ENCODE measurements at places on chromosomes 6 and 20.

DNA sequence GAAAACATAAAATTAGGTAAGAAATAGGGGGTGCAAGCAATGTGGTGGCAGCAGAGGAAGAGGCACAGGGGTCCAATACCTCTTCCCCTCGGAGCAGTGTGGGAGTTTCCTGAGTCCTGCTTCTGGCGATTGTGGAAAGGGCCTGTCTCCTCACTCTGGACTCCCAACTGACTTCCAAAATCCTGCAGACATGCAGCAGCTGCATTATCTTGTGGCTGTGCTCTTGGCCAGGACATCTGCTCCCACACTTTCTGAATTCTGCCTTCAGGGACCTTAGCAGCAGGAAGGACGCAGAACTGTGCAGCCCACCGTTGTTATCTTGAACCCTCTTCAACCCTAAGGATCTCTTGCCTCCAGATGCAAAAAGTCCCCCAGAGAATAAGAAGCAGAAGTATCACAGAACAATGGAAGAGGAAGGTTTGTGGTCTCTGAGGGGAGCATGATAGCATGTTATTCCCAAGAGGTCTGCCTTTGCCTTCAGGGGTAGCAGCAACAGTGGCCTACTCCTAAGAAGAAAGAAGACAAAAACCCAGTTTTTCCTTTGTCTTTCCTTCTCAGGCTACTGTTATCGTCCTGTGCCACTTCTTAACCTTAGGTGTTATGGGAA, 102.5 kb upstream of the EMILIN3 start:
- DNase-seq: no peak

DNA sequence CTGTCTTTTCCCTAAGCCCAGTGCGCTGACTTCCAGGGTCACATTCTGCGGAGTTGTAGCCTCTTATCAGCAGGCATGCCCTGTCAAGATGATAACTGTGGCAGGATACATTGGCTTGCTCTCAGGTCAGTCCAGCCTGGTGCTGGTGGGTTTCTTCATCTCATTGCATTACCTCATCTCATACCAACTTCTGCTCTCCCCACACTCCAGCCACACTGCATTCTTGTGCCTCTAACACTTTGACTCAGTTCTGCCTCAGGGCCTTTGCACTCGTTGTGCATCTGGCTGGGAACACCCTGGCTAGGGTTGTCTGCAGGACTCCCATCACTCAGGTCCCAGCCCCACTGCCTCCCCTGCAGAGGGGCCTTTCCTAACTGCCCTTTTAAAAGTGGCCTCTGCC, 110.3 kb upstream of the BACH2 start:
- DNase-seq: no peak

DNA sequence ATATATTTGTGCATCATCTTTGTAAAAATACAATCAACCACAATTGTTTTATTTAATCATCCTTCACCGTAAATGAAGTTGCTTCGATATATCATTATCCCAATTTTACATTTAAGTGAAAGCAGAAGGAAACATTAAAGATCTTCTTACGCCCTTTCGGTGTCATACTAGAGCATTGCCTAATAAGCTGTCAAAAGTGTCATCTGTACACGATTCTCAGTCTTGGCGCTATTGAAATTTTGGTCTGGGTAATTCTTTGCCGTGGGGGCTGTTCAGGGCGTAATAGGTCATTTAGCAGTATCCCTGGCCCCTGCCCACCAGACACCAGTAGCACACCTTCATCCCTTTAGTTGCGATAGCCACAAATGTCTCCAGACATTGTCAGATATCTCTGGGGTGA, 40.4 kb upstream of the TMEM170B start:
- DNase-seq: no peak

DNA sequence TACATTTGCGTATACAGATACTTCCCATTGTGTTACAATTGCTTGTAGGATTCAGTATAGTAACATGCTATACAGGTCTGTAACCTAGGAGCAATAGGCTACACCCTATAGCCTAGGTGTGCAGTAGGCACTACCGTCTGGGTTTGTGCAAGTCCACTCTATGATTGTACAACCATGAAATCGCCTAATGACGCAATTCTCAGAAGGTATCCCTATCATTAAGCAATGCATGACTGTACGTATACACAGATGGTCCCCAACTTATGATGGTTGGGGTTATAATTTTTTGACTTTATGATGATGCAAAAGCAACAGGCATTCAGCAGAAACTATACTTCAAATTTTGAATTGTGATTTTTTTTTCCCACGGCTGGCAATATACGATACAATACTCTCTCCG, 458.2 kb upstream of the NOX3 start:
- DNase-seq: no peak

DNA sequence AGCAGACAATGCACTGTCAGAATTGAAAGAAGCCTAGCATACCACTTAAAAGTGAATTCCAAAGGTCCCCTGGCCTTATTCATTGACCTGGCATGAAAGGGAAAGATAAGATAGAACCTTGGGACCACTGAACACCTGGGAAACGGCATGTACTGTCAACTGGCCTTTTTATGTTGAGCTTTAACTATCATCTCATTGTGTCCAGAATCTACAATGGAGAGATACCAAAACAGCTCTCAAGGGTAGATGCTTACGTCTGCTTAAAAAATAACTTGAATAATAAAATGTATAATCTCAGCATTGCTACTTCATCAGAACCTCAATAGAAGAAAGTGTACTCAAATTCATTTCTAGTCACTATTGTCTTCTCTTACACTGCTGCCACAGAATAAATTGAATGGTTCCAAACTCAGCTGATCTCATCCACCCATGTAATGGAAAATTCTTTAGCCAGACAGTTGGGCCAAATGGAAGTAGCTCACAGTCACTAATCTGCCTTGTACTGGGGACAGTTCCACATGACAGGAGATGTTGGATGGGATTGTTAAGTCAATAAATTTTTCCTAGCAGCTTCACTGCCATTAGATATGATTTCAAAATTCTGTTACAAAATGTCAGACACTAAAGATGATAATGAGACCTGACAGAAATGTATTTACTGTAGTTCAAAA, 93.8 kb downstream of the MLIP start:
- DNase-seq: no peak

DNA sequence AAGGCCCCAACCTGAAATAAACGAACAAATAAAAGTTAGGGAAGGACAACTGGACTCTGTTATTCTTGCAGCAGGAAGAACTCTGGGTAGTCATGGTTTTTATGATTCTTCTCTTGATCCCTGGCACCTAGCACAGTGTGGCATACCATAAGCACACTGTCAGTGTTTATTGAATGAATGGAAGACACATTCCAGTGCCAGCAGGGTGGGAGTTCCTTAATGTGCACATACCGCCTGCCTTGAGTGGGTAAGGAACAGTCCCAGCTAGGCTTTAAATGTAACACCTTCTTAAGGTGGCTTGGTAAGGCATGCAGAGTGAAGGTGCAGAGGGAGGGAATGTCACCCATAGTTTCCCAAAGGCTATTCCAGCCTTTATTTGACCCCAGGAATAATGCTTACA, 162.9 kb upstream of the CEP162 start:
- no peak for DNase-seq

DNA sequence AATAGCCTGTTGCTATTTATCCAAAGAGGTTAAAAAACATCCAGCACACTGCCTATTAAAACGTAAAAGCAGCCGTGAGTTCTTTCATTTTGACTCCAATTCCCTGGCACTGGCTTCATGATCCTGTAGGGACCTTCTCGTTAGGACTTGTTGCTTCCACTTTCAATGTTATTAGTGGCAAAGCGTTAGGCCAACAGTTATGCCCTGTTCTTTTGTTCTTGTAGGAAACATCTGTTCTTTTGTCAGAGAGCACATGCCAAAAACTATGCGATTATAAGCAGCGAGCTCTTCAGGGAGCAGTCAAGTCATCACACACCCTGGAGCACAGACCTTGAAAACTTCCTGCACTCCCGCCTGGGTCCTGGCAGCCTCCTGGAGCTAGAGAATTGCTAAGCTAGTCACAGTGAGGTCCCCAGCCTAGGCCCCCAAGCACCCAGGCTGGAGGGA, 609.5 kb upstream of the ARID1B start:
- DNase-seq: no peak

- no peak for DNase-seq
Observed at GRCh38 chr6:111070105-111071005, 16.9 kb upstream of the SLC16A10 start.
